ENCODE measurements at places on chromosomes 6 and 20.

DNA sequence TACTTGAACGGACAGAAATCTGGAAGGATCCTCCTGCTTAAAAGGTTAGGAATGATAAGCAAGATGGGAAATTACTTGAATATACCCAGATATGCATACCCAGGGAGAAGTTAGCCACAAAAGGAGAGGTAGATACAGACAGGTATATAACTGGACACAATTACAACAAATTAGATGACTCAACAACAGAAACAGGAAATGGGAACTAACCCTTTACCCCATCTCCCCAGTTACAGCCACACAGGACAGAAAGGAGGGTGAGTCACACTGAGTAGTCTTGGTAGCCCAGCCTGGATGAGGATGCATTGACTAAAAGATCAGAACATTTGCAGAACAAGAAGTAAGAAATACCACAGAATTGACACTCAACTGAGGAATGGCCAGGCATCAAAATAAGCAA, 61.2 kb downstream of the C6orf52 start:
- DNase-seq: peak; percentile 25

GRCh38 chr6:116390581-116390980, 19.8 kb downstream of the DSE start:
- DNase-seq: no peak

DNA sequence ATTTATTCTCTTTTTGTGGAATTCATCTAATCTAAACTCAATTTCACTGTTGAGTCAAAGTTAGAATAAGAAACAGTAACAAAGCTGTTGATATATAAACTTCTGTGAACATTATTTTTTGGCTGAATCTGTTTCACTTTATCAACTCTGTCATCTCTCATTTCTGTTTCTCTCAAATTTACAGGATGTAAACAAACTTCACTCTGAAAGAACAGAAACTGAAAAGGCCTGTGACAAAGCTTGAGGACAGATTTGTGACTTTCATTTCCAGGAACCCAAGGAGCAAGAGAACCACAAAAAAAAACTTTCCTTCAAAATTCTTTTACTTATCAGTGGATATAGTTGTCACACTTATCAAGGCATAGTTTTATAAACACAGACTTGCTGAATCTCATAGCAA, 447.9 kb upstream of the OPRM1 start:
- DNase-seq: no peak

GRCh38 chr6:33272275-33273128, 627 bp downstream of the RPS18 start:
- DNase-seq: no peak

GRCh38 chr6:17493286-17493685, 99.9 kb downstream of the CAP2 start:
- DNase-seq: peak; percentile 54

DNA sequence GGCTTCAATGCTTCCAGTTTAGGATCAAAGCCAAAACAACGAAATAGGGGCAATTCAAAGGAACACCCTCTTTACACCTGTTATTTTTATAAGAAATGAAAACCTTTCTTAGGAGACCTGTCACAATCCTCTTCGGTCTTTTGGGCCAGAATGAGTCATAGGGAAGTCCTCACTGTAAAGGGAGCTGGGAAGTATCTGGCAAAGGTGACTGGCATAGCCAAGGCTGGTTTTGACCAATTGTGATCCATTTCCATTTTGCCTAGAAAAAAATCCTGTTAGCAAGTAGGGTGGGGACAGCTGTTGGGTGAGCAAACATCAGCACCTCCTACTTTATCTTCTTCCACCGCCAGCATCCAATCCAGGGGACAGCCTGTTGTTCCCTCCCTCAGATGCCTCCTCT, 343.2 kb upstream of the SULF2 start:
- no peak for DNase-seq

GRCh38 chr20:35663516-35664465, 909 bp downstream of the CPNE1 start:
- DNase-seq: peak; percentile 4

GRCh38 chr20:49132995-49133478, 55.1 kb downstream of the STAU1 start:
- DNase-seq: peak; percentile 74

DNA sequence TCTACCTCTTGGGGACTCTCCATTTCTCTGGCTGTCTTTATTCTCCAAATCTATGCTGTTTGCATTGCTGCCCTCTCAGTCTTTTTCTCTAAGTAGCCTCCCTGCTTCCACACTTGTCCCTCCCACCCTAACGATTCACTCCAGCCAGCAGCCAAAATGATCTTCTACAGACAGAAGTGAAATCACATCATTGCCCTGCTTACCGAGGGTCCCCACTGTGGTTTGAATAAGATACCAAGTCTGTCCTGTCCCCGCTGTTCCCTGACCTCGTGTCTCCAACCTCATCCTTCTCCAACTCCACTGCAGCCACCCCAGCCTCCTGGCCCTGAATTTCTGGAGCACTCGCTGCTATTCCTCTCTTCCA, 11.5 kb upstream of the OCSTAMP start:
- DNase-seq: no peak

DNA sequence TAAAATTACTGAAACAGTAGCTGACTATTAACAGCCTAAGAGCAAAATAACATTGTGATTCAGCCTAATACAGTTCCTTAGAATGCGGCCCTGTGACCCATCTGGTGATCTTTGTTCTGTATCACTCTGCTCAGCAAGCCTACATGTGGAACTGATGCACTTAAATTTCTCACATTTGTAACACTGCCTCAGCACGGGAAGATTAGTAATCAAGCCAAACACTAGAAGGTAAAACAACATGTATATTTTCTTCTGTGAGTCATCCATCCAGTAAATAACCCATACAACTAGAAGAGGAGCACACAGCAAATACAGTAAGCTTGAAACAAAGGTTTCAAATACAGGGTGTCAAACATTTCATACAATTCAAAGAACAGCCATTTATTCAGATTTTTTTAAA, 189.7 kb upstream of the NOX3 start:
- peak; percentile 6 for DNase-seq

DNA sequence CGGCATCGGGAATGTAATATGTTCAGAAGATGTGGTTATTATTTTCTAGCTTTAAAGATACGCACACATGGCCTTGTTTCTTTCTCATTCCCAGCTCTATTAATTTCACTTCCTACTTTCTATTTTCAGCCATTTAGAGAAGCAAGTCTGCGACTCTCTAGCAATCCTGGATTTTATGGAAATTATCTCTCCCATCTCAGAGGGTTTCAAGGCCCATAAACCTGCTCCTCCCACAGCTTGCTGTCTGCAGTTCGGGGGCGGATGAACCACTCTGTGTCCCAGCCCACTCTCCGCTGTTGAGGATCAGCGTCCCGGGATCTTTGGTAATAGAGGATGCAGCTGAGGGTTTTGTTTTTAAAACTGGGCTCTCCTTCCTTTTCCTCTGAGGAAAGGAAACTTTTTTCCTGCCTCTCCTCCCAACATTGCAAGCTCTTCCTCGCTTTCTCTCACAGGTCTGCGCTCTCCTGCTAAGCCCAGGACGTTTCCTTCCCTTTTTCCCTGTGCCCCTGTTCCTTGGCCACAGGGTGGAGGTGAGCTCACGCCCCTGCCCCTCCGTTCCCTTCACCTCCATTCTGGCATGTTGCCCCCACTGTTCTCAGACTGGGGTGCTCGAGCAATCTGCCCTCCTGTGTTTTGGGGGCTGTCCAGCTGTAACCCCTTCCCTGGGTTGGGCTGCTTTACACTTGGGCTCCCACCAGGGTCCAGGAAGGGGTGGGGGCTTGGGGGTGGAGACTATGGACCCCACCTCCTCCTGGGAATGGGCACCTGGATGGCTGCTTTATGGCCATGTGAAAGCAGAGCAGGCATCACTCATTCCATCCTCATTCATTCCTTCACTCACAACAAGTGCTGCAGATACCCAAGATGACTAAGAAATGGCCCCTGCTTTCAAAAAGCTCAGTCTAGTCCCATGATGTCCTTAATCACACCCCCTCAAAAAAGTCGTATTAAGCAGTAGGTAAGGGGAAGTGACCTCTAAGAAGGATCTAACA, 54.9 kb downstream of the ZBTB9 start:
- DNase-seq: no peak

- no peak for DNase-seq
Observed at GRCh38 chr20:10953437-10953836, 279.6 kb upstream of the JAG1 start.

- DNase-seq: no peak
Observed at GRCh38 chr20:47606983-47607613, 105.4 kb downstream of the NCOA3 start.

GRCh38 chr6:152298848-152299735, 338.1 kb downstream of the SYNE1 start:
- no peak for DNase-seq

DNA sequence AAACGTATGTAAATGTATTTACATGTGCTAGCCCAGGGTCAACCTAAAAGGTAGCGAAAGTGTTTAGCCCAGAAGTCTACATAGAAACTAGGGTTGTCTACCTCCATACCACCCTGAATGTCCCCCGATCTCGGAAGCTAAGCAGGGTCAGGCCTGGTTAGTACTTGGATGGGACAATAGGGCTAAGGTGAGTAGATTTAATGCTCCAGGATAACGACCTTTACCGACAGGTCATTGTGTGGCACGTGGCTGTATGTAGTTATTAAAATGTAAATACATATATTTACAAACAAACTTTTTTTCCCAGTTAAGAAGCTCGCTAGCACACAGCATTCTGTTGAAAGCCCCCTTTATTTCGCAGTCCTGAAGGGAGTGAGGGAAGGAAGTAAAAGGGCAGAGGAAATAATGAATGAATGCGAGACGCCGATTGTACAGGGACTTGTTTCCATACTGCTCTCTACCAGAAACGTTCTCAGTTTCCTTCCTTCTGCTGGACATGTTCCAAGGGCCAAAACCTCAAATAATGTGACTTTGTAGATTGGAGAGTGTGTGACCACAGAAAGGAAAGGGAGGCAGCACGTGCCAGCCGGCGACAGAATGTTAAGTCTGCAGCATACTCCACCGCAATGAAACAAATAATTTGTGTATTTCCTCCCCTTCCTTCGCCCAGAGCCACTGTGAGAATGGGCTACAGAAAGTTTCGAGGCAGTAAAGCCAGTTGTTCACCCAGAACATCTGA, 612 bp downstream of the ADAT2 start:
- DNase-seq: peak; percentile 33

- no peak for DNase-seq
Observed at GRCh38 chr6:133456944-133457343, 215.8 kb downstream of the EYA4 start.

DNA sequence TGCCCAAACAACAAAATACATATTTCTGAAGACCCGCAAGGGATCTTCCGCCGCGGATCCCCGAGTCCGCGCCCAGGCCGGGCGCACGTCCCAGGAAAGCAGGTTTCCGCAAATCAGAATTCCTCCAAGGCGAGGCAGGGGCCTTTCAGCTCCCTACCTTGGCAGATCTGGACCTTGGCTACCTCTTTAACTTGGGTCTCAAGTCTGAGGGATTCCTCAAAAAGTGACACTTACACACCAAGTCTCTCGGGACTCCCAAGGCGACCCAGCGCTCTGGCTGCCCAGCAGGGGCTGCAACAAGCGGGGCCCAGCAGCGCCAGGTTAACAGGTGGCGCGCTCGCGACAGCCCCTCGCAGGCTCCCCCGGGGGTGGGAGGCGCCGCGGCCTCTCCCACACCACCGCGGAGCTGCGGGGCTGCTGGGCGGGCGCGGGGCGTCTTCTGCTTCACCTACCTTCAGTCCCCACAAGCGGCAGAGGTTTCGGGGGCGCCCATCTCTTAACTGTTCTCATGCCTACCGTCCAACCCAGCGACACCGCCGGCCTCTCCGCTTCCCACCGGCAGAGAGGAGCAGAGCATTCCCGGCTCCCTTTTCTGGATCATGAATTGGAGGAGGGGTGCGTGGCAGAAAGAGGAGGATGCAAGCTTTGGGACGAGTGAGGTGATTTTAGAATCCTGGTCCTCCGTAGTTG, 414 bp downstream of the SIM1 start:
- DNase-seq: no peak

DNA sequence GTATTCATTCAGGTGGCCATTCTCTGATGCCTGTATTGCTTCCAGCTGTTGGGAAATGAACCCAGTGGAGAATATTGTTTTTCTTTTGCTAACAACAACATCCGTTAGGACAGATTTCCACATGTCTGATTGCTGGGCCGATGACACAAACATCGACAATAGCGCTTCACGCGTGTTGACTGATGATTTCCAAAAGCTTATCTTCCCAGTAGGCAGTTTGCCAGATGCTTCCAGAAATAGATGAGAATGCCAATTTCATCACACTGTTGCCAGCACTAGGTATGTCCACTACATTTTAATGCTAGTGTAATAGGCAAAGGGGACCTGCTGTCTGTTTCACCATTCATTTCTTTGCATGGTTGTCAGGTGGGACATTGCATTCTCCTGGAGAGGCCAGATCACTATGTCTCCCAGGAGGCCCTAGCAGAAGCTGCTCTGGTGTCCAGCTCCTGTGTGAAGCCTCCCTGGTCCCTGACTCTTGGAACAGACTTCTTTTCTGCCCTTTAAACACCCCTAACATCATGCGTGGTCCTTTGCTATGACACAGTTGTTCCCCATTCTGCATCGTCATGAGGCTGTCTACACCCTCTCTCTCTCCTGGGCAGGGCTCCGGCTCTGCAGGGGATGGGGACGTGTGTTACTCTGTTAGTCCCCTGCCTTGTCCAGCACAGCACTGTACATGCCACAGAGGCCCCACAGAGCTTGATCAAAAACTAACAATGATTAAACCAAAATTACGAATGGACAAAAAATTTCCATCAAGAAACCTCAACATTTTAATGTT, 181.6 kb downstream of the CDH26 start:
- DNase-seq: no peak

DNA sequence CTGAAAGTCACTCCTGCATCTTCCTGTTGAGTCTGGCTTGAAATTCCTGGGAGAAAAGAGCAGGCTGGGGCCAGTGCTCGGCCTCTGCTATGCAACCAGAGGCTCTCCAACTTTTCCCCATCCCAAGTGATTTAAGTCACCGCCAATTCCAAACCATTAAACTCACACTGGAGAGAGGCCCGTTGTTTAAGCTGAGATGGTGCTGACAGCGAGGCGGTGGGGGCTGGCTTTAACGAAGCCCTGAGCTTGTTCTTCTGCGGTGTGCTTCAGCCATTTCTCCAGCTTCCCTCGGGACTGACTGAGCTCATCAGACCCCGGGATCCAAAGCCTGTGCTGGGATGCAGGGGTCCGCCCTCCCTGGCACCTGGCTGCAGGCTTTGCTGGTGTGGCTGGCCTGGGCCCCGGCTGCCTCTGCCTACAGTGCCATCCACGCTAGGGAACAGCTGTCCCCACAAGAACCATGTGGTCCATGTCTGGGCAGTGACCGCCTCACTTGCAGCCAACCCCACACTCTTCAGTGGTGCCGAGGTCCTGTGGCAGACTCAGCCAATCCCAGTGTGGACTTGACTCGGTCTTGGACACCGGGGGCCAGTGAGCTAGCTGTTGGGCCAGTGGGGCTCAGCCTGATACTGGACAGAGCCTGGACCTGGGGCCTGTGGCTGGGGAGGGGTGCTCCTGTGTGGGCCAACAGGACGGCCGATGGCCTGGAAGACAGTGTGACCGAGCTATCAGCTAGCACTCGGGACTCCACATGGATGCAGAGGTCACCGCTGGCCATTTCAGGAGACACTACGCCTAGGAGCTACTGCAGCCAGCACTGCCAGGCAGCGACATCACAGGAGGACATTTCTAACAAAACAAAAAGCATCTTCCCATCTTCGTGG, 21.2 kb downstream of the RAMACL start:
- DNase-seq: no peak
